Activated CD4-positive, alpha-beta T cell treated with anti-CD3 and anti-CD28 coated beads, Interleukin-2, amount 50 U/mL, for 48 hours (primary cell): ENCODE measurements at places on chromosomes 13 and 19.

- no peak for DNase-seq
Measured at GRCh38 chr19:16608290-16608739, 19.7 kb downstream of the MED26 start.

DNA sequence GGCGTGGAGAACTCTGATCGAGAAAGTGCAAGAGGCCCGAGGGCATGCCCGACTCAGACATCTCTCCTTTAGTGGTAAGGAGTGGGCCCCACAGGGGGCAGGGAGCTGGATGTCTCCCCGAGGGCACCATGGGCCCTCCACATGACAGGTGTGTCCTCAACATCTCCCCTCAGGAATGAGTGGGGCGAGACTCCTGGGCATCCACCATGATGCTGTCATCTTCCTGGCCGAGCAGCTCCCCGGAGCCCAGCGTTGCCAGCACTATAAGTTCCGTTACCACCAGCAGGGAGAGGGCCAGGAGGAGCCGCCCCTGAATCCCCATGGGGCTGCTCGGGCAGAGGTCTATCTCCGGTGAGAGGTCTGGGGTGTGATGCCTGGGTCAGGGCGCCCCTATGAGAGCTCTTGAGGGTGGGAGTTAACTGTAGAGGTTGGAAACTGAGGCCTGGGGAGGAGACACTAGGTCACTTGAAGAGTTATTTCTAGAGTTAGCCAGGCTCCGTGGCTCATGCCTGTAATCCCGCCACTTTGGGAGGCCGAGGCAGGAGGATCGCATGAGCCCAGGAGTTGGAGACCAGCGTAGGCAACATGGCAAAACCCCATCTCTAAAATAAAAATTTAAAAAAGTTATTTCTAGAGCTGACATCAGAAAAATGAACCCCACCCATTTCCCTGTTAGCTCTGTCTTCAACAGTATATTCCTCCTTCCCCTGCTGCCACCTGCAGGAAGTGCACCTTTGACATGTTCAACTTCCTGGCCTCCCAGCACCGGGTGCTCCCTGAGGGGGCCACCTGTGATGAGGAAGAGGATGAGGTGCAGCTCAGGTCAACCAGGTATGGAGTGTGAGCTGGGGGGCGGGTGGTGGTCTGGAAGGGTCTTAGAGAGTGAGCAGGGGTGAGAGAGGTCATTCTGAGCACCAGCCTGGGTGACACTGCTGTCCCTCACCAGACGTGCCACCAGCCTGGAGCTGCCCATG is 5.1 kb downstream of the IGFLR1 start:
- no peak for DNase-seq

- DNase-seq: no peak
Measured at GRCh38 chr19:35120898-35121297, 5.3 kb downstream of the FXYD3 start.

DNA sequence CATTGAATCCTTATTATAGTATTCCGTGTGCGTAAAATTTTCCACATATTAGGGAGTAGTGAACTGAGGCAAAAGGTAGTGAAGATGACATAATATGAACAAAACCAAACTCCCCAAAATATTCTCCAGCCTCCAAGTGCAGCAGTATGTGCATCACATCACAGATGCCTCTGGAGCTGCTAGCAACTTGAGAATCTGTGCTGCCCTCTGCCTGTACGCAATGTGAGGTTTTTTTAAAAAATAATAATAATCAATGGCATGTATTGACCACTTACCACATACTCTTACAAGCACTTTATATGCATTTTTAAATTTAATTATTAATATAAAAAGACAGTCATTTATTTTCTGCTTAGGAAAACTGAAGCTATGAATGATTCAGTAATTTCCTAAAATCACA is 583.0 kb upstream of the SPRY2 start:
- DNase-seq: no peak

DNA sequence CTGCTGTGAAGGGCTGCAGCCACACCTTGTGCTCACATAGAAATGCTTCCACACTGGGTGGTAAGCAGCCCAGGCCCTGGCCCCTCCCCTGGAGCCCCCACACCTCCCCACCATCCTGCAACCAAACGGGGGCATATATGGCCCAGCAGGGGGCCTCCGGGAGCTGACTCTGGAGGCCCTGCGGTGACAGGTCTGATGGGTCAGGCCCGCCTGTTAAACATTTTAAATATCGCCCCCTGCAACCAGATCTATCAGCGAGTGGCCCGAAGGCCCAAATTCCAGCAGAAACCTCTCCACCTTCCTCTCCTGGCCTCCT is 48.0 kb upstream of the KATNAL1 start:
- no peak for DNase-seq

DNA sequence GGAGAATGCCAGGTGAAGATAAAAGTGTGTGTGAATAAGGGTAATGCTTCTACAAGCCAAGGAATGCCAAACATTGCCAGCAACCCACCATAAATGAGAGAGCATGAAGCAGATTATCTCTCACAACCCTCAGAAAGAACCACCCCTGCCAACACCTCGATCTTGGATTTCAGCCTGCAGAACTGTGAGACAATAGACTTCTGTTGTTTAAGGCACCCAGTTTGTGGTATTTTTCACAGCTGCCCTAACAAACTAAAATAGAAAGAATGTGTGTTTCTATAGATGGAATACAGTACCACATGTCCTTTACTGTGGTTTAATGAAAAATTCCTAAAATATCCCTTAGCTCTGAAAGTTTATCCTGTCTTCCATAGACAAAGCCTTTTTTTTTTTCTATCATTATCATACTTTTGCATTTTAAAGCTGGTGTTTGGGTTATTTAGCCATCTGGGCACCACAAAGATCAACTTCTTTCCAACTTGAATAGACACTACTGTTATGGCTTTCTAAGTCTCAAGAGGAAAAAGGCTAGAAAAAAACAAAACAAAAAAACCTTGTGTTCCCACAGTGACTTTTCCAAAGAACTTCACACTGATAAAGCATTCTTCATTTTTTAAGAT is 505.6 kb downstream of the KCTD12 start:
- DNase-seq: no peak

DNA sequence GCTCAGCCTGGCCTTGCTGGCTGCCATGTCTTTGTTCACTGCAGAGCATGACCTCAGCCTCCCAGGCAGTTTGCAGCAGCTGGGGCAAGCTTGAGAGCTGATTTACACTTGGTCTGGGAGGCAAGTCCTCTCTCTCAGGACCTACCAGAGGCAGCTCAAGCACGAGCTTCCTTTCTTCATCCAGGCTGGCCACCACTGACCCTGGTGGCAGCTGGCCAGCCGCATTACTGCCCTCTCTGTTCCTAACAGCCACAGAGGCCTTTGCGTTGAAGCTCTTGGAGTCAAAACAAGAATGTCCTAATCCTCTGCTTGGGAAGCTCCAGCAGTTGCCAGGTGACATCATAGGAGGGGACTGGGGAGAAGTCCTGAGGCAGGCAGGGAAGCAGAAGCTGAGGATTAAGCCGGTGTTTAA is 85.7 kb downstream of the NUFIP1 start:
- no peak for DNase-seq

DNA sequence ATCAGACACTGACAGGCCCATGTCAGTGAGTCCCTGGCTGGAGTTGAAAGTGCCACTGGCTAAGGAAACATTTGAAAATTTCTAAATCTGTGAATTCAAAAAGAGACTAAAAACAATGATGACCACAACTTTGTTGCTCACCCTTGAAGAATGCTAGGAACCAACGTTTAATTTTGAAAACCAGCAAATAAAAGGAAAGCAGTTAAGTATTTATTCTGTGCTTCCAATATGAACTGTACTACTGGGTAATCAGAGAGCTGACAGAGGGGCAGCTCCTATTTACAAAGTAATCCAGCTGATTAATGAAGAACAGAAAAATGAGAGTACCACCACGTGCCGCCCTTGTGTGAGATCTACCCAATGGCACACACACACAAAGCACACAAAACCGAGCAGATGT is 44.7 kb upstream of the LATS2 start:
- DNase-seq: no peak

DNA sequence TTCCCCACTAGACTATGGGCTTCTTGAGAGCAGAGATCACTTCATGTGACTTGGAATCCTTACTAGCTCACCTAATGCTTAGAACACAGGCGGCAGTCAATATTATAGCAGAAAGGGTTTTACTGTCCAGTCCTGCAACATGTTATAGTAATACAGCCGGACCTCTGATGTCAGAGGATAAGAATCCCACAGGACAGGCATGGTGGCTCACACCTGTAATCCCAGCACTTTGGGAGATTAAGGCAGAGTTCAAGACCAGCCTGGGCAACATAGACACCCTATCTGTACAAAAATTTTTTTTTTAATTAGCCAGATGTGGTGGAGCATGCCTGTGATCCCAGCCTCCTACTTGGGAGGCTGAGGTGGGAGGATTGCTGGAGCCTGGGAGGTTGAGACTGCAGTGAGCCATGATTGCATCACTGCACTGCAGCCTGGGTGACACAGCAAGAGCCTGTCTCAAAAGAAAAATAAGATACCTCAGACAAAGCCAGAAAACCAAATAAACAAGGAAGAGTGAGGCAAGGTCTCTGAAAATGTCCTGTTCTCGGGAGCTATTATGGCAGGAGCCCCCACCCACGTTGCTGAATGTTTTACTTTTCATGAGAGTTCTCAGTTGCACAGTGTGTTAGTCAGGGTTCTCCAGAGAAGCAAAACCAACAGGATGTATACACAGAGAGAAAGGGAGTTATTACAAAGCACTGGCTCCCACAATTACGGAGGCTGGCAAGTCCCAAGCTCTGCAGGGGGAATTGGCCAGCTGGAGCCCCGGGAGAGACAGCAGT is 100.8 kb downstream of the UBL3 start:
- no peak for DNase-seq

DNA sequence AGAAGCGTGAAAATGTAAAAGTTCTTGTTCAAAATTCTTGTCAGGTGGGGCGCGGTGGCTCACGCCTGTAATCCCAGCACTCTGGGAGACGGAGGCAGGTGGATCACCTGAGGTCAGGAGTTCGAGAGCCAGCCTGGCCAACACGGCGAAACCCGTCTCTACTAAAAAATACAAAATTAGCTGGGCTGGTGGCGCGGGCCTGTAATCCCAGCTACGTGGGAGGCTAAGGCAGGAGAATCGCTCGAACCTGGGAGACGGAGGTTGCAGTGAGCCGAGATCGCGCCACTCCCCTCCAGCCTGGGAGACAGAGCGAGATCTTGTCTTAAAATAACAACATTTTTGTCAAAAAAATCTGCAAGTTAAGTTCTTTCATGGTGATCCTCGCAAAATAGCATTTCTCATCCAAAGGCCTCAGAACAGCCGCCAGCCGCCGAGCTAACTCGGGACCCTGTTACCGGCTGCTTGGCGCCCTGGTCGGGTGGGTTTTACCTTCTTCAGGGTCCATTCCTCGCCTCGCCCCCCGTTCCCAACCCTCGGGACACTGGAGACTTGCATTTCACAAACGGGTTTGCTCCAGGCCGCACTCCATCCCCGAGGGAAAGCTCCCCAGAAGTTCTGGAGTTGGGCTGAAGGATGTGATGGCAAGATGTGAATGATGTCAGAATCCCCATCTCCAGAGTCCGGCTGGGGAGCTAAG is 1.6 kb downstream of the LATS2 start:
- DNase-seq: no peak

DNA sequence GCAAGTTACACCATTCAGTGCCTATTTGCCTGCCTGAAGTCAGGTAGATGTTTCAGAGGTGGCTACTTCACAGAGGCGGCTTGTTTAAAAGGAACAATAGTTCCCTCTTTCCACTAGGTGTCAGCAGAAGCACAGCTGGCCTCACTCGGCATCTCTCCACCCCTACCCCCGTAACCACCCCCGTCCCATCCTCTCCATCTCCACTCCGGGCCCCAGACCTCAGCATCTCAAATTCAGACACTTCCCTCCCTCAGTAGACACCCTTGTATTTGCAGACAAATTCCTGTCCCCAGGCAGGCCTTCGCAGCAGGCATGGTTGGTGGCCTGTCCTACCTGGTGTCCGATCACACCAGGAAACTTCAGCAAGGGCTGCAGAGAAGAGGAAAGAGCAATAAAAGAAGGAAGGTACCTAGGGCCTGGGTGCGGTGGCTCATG is 9.1 kb upstream of the DPP9 start:
- DNase-seq: peak; percentile 61

DNA sequence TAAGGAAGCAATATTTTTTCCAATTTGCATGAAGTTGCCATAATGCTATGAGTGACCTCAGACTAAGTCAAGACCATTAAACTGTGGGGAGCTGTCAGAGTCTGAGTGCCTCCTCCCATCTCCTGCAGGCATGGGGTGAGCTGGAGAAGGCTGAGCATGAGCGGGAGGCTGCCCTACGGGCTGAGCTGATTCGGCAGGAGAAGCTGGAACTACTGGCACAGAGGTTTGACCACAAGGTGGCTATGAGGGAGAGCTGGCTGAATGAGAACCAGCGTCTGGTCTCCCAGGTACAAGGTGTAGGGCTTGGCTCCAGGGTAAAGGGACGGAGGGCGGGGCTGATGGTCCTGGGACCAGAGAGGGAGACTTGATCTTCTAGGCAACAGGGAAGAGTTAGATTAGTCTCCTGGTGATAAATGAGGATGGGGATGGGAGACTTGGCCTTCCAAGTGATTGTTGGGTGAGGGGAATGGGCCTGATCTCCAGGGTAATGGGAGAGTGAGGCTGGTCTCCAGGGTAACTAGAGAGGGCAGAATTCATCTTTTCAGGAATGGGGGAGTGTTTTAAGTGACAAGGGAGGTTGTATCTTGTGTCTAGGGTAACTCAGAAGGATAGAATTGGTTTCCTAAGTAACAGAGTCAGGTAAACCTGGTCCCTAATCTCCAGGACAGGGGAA is 36.0 kb downstream of the SPTBN4 start:
- DNase-seq: no peak

- no peak for DNase-seq
Measured at GRCh38 chr13:59566561-59566960, 597.2 kb downstream of the DIAPH3 start.

DNA sequence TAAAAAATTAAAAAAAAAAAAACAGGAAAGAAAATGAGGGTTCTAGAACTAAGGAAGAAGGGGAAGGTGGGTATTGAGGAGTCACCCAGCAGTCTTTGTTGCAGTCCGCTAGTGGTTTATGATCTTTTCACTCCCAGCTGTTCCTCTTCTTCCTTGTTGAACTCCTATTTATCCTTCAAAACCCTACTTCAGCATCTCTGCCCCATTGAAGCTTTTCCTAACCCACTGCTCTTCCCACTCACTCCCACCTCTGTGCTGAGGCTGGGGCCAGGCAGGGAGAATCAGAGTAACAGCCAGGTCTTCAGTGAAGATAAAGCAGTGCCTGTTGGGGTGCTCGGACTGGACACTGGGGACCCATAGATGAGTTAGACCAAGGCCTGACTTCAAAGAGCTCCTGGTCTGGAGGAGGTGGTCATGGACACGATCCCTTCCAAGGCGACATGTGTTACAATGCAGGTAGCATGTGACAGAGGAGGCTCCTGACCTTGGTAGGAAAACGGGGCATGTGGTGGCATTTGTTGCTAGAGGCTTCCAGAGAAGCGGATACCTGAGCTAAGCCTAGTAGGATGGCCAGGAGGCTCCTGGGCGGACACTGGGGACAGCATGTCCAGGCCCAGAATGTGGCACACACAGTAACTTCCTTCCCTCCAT is 11.4 kb downstream of the RUVBL2 start:
- no peak for DNase-seq
